ENCODE measurements at places on chromosomes 7 and 10.

DNA sequence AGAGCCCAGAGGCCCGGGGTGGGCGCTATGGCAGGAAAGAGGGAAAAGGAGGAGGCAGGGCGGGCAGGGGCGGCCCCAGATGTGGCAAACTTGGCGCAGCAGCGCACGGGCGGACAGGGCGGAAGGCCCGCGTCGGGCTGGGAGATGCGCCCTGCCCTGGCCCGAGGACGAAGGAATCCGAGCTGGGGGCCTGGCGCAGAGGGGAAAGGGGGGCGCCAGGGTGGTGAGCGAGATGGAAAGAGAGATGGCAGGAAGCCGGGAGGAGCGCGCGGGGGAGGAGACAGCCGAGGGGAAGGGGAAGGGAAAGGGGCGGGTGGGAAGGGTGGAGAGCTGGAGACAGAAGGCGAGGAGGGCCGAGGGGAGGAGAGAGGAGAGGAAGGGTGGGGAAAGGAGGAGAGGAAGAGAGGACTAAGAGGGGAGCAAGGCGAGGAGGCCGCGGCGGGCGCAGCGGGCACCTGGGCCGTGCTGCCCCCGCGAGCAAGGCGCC lies at the start of gene MARVELD1:
Gene MARVELD1, plus strand, starts transcription at position 392 of the 487 bp plus-strand sequence. CDS start 147 bp downstream, outside the sequence.
- peak; percentile 82 for DNase-seq

- DNase-seq = peak; percentile 42
Measured at GRCh38 chr10:86535132-86535882, 13.7 kb upstream of the WAPL start.

DNA sequence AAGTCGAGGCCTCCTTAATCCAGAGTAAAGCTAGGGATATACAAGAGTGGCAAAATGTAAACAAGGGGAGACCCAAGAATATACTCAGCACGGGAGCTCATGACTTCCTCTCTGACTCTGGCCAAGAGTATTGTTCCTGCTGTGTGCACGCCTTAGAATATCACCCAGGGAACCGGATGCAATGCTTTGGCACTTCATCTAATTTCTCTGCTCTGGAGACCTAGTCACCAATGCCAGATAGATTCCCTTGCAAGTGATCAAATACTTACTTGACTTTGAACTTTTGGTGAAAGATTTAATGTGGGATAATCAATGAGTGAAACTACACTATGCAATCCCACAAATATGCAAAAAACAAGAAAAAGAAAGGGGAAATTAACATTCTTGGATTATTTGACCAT lies 695.5 kb downstream of the INHBA start:
- no peak for DNase-seq

DNA sequence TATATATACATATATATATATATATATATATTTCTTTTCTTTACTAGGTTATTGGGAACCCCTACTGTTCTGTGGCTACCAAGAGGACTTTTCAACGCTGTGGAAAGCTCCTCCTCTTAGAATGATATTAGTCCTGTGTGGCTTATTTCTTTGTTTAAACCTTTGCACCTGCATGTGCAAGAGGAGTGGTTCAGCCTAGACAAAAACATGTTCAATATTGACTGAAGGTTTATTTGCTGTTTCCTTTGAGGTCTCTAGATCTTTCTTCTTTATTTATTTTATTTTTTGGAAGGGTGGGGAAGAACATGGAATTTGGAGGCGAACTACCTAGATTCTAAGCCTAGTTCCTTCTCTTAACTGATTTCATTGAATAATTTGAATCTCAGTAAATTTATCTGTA lies 118.1 kb downstream of the GNAT3 start:
- no peak for DNase-seq

- DNase-seq = peak; percentile 26
Measured at GRCh38 chr7:137846549-137846826, 286 bp downstream of the DGKI start.

GRCh38 chr10:36441557-36441956 lies 683.8 kb upstream of the ANKRD30A start:
- DNase-seq = no peak

- no peak for DNase-seq
Measured at GRCh38 chr10:78688230-78688900, 380.4 kb upstream of the ZMIZ1 start.

DNA sequence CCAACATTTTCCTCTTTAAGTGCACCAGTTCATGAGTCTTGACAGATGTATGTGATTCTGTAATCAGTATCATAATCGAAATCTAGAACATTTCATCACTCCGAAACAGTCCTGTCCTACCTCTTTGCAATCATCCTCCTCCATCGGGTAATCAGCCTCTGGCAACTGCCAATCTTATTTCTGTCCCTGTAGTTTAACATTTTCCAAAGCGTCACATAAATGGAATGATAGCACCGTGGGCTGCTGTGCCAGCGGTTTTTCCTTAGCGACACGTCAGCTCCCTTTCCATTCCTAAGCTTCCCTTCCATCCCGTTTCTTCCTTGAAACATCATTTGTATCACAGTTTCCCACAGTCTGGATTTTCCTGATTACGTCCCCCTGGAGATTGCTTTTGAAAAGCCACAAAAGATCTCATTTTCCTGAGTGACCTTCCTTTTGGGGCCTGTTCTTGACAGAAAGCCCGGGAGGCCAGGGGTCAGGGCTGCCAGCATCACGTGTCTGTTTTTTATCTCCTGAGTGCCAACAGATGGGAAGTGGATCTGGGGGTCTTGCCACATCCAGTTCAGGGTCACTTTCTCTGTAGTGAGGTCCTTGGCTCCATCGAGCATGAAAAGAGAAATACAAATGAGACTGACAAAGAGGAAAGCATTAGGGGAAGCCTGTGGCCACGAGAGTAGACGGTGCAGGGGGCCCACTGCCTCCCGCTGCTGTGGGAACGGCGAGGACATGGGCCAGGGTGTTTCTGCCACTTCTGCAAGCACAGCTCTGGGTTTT lies 31.6 kb downstream of the TMEM120A start:
- peak; percentile 58 for DNase-seq
